ENCODE measurements at places on chromosomes 1 and 21.

DNA sequence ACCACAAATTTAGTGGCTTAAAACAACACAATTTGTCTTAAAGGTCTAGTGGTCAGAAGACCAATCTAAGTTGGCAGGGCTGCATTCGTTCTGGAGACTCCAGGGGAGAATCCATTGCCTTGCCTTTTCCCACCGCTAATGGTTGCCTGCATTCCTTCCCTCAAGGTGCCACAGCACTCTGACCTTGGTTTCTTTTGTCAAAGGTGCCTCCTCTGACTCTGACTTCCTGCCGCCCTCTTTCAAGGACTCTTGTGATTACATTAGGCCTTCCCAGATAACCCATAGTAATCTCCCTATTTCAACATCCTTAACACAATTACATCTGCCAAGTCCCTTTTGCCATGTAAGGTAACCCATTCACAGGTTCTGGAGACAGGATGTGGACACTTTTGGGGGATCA lies 145.3 kb downstream of the S1PR1 start:
- DNase-seq: no peak

- no peak for DNase-seq
These were observed 2.9 kb upstream of the KIF17 start for GRCh38 chr1:20720631-20721091.

GRCh38 chr1:201487742-201488141 lies 18.8 kb upstream of the PHLDA3 start:
- no peak for DNase-seq

DNA sequence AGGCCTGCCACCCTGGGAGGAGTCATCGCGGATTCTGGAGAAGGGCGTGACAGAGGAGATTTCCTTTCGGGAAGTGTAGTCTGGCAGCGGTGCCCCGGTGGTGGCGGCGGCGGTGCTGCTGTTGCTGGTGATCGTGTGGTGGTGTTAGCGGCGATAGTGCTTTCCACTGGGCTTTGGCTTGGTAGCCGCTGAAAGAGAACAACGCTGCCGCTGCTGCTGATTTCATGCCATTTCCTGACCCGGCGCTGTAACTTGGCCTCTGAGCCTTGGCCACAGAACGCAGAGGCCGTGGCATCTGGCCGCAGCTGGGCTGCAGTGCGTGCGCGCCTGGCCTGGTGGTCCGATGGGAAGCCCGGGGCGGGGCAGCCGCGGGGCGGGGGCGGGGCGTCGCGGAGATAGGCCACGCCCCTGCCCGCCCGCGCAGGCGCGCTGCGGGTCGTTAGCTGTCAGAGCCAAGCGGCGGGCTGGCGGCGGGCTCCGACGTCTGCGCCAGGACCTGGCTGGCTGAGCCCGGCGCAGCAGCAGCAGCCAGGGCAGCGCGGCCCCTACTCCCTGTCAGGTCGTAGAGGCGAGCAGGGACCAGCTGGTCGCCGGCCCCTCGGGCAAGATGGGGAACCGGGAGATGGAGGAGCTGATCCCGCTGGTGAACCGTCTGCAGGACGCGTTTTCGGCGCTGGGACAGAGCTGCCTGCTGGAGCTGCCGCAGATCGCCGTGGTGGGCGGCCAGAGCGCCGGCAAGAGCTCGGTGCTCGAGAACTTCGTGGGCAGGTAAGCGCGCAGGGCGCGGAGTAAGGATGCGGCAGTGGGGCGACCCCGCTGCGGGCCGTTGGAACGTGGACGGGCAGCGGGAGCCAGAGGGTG lies at the start of gene DNM3:
DNM3 (plus strand) TSS at position 449 of the 861 bp plus-strand sequence; CDS start at position 608, 159 bp downstream.
- DNase-seq: peak; percentile 71

- no peak for DNase-seq
These were observed 16.0 kb upstream of the GBP1 start for GRCh38 chr1:89081005-89081404.
